ENCODE measurements at places on chromosomes 4 and X.

- no peak for DNase-seq
Observed at GRCh38 chrX:56600141-56600540, 36.7 kb downstream of the UBQLN2 start.

DNA sequence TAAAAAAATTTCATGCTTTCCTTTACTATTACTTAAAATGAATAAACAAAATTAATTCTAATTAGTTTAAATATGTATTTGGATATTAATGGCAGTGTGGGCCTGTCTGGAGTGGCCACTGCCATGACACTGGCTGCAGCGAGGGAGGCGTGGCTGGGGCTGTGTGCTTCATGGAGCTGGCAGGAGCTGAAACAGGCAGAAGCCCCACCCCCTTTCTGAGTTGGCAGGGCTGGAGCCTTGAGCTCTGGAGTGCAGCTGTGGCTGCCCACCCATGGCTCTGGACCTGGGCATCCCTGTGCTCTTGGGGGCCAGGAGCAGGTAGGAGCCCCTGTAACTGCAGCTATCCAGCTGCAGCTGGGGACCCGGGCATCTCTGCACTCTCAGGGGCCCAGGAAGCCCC, 8.2 kb upstream of the HSD17B11 start:
- DNase-seq: peak; percentile 46

DNA sequence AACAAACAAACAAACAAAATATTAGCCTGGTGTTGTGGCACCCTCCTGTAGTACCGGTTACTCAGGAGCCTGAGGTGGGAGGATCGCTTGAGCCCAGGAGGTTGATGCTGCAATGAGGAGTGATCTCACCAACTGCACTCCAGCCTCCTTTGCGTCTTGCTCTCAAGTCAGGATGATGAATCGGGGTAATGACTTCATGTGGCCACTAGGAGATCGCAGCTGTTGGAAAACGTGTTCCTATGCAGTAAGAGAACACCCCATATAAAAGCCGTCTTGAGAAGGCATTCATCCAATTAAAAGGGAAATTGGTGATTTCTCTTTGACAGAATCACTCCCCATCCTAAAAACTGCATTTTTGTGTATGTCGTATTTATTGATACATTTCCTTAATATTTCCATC, 6.9 kb downstream of the CCNB3 start:
- peak; percentile 34 for DNase-seq

DNA sequence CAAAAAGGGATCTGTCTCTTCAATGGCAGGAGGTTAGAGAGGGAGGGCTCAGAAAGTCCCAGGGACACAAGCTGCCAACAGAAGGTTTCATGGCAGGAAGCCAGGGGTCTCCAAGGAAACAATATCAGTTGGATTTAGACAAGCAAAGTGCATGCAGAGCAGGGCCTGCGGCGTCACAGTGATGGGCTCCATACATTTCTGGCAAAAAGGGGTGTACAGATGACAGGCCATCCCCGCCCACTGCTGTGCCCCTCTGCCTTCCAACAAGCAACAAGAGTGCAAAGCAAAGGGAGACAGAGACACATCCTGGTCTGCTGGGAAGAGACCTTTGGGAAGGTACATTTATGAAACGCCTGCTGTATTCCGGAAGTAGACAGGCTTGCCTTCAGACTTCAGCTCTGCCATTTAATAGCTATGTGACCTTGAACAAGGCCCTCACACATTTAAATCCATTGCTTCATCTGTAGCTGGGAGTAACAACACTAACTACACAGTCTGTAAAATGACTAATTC, 121.2 kb downstream of the AFAP1 start:
- no peak for DNase-seq

DNA sequence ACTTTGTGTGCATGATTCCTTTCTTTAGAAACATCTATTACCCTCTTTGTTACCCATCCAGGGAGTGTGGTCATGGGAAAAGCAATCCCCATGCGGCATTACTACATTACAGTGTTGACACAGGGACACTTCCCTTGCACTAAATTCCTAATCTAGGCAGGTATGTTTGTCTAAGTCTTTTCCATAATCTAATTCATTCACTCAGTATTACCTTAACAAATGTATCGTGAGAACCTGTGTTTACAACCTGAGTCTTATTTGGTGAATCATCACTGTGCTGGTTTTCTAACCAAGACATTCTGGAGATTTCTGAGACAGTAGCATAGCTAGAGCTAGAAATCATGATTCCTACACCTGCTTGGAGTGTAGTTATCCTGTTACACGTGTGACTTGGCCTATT, 326.8 kb downstream of the BMPR1B start:
- DNase-seq: no peak
